ENCODE measurements at places on chromosomes 5 and 9. TPM values are rescaled to one million over a fixed set of nuclear protein-coding genes. Genes with fewer than 3 reads are reported as not detected.

The CDX1 gene
- total RNA-seq: 0.62 TPM

The GGTA1 gene
- not detected for total RNA-seq

The ARHGEF28 gene
- 0.41 TPM for total RNA-seq

The CAMK4 gene
- 2.5 TPM for total RNA-seq

The STC2 gene
- total RNA-seq: 29.5 TPM

The WNT8A gene
- 13.2 TPM for total RNA-seq

The IL13 gene
- not detected for total RNA-seq

The SPINK6 gene
- not detected for total RNA-seq

The ANXA2R gene
- 0.83 TPM for total RNA-seq

The SH2D3C gene
- total RNA-seq: 0.26 TPM

The COL27A1 gene
- 10.5 TPM for total RNA-seq

The CA9 gene
- not detected for total RNA-seq

DNA sequence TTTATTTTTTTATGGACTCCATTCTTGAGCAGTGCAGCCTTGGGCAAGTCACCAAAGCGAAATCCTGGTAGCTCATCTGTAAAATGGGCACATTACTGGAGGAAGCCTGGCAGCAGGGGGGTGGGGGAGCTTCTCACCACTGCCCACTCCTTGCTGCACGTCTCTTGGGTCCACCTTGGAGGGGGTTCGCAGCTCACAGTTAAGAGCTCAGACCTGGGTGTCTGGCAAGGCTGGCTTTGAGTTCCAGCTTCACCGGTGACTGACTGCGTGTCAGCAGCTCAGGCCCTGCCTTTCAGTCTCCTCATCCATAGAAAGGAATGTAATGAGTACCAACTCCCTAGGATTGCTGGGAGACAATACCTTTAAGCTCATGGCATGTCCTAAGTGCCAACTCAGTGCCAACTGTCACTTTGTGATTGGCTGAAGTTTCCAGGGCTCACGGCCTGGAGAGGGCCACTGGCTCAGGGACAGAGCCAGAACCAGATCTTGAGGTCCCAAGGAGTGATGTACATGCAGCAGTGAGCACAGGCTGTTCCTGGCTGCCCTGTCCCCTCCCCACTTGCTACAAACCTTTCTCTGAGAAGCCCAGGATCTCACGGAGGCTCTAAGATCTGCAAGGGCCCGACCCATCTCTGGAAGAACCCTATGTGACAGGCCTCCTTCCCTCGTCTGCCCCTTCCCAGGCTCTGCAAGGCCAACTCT lies 72.9 kb downstream of the C9orf50 start:
- DNase-seq: no peak

DNA sequence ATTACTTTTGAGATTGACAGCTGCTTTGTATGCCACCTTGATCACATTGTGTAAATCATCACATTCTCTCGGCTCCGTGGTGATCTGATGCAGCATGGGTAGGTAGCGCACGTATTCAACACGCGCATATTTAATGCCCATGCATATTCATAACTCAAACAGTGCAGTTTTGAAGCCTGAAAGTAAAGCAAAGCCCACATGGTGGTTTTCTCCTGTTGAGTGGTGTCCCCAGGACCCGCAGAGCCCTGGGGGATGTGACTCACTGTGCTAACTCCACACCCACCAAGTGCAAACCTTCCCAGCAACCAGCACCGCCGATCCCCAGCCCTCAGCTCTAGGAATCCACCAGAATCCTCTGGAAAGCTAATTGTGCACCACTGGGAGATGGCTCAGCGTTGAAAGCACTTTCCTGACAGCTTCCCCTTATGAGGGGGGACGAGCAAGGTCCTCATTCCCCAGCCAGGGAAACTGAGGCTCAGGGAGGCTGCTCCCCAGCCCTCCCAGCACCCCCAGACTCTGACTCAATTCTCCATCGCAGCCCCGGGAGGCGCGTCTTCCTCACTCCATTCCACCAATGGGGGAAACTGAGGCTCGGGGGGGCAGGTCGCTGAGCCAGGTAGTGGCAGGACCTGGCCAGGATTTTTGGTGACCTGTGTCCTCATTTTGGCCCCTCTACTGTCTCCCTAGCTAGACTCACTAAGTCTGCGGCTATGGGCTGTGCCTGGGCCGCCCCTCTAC lies 46.4 kb downstream of the SARDH start:
- DNase-seq: no peak

- no peak for DNase-seq
Measured at GRCh38 chr9:133575186-133576030, 33.8 kb downstream of the FAM163B start.

DNA sequence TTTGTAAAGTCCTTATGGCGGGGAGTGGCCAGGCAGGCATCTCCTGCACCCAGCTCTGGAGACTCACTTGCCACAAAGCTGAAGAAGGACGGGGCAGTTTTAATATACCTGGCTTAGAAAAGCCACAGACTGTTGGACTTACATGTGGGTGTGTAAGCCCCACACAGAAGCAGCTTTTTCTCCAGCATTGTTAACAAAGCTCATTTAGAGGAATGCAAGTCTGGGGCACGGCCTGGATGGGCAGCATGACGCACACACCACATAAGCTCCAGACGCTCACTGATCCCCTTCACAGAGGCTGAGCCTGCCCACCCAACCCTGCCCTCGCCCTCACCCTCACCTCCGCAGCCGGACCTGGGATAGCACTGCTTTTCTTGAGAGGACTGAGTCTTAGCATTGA lies 58.0 kb upstream of the PDE8B start:
- no peak for DNase-seq

GRCh38 chr5:68027519-68027918 lies 188.0 kb upstream of the PIK3R1 start:
- no peak for DNase-seq

- no peak for DNase-seq
Measured at GRCh38 chr5:165559645-165560044, 2054.2 kb downstream of the MAT2B start.

- DNase-seq: peak; percentile 47
Measured at GRCh38 chr9:14400658-14400995, 86.7 kb upstream of the NFIB start.

- peak; percentile 64 for DNase-seq
Measured at GRCh38 chr5:138083702-138084101, at the start of gene WNT8A. TSS of gene WNT8A (plus strand) at chr5:138084033. CDS start at chr5:138084128, 95 bp downstream.

GRCh38 chr5:174291162-174291561 lies 245.7 kb downstream of the NSG2 start:
- DNase-seq: no peak

DNA sequence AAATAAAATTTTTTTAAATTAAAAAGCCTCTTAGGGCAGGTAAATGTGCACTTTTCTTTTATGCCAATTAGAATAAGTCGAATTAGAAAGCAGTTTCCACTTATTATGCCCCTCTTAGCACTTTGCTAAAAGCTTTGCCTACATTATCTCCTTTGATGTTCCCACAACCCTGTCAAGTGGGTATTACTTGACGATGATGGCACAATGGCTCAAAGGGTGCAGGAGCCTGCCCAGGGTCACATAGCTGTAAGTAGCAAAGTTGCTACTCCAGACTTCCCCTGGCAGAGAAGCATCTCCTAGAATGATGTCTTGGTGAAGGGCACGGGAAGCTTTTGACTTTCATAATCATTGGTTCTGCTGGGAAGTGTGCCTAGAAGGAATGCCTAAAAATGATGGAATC lies 18.4 kb upstream of the IQGAP2 start:
- no peak for DNase-seq

GRCh38 chr5:2160811-2161210 lies 278.1 kb upstream of the IRX4 start:
- DNase-seq: no peak

DNA sequence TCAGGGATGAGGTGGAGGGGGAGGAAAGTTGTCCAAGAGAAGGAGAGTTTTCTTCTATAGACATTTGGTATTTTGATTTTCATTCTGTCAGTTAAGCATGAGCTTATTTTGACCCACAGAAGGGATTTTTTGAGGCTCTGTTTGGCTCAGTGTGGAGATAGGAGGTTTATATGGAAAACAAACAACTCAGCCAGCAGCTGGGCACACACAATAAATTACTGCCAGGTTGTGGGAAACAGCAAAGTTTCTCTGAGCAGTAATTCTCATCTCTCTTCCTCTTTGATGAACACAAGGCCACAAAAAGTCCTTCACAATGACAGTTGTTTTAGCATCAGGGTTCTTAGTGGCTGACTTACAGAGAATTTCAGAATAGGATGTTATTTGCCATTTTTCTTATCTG lies 486.1 kb downstream of the KDM4C start:
- no peak for DNase-seq

GRCh38 chr9:133443982-133444381 lies 15.8 kb upstream of the CACFD1 start:
- DNase-seq: no peak

GRCh38 chr5:40479939-40480338 lies 199.8 kb upstream of the PTGER4 start:
- no peak for DNase-seq

DNA sequence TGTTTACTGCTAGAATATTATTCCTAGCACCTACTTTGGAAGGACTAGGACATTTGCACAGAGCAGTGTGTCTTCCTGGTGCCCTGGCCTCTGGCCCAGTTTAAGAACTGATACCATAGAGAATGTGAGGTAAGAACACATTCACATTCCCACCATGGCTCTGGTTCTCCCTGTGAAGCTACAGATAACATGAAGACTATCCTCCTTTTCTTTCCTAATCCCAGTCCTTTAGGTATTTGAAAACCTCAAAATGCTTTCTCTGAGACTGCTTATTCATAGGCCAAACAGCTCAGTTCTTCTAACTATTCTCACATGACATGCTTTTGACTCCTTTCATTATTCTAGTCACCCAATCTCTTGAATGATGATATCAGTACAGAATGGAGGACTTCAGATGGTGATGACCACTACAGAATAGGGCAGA lies 11.9 kb downstream of the FAM219A start:
- no peak for DNase-seq

- no peak for DNase-seq
Measured at GRCh38 chr5:675111-675870, 17.9 kb downstream of the TPPP start.

GRCh38 chr5:148457183-148457620 lies 73.4 kb downstream of the FBXO38 start:
- DNase-seq: no peak

GRCh38 chr9:123368536-123369153 lies 12.6 kb downstream of the CRB2 start:
- peak; percentile 68 for DNase-seq

DNA sequence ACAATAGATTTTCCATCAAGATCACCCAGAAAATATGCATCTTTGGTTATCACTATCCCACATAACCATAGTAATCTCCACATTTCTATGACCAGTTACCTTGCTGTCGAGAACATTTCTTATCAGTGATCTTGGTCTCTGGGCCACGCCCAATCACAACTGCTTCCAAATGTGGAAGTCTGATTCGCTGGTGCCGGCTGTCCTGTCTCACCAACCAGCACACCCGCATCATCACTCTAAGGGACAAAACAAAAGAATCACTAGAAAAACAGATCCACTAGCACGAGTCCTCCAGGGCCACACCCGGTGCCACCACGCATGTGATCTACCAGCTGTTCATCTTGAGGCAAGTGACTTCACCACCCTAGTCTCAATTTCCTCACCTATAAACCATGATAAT lies 11.8 kb downstream of the APTX start:
- no peak for DNase-seq

- DNase-seq: peak; percentile 70
Measured at GRCh38 chr5:149581192-149581861, at the start of gene ARHGEF37. TSS of gene ARHGEF37 (plus strand) at chr5:149581498. CDS start at chr5:149597770, 16,272 bp downstream.

- no peak for DNase-seq
Measured at GRCh38 chr5:65034029-65034812, 265.5 kb downstream of the CWC27 start.

GRCh38 chr5:8842971-8843551 lies 702.8 kb downstream of the SEMA5A start:
- peak; percentile 22 for DNase-seq

GRCh38 chr5:128695791-128696530 lies 157.9 kb upstream of the FBN2 start:
- peak; percentile 17 for DNase-seq

Measured in H7 (cell line).